ENCODE measurements at places on chromosomes 6 and 20.

- DNase-seq, result no peak
Observed at GRCh38 chr6:11023032-11023431, 21.1 kb downstream of the ELOVL2 start.

DNA sequence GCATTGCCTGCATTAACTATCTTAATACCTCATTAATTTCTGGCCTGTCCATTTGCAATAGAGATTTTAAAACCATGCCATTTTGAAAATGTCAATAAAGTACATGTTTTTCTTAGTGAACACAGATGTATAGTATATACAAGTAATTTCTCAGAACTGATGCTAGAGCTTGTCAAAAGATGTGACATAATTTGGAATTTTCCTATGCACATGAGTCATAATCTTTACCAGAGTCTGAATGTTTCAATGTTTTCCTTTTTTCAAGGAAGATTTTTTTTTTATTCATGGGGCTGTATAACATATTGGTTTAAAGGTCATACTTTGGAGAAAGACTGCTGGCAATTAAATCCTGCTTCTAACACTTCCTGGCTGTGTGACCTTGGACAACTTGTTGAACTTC, 1347.5 kb upstream of the ADGRB3 start:
- DNase-seq, result no peak

- DNase-seq, result no peak
Observed at GRCh38 chr6:116012471-116012949, 48.2 kb downstream of the FRK start.

DNA sequence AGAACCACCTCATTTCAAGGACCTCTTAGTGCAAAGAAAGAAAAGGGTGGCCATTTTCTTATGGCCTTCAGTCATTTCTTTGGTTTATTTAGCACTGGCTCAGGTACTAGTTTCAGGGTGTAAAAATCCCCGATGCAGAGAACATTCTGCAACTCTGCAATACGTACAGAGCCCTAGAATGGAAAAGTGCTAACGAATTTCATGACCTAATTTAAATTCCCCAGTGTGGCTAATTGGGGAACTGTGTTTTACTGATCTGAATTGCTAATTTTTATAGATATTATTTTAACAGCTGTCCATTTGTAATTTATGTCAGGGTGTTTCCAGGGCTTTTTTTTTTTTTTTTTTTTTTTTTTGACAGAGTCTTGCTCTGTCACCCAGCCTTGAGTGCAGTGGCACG, 160.7 kb downstream of the UST start:
- DNase-seq, result no peak

DNA sequence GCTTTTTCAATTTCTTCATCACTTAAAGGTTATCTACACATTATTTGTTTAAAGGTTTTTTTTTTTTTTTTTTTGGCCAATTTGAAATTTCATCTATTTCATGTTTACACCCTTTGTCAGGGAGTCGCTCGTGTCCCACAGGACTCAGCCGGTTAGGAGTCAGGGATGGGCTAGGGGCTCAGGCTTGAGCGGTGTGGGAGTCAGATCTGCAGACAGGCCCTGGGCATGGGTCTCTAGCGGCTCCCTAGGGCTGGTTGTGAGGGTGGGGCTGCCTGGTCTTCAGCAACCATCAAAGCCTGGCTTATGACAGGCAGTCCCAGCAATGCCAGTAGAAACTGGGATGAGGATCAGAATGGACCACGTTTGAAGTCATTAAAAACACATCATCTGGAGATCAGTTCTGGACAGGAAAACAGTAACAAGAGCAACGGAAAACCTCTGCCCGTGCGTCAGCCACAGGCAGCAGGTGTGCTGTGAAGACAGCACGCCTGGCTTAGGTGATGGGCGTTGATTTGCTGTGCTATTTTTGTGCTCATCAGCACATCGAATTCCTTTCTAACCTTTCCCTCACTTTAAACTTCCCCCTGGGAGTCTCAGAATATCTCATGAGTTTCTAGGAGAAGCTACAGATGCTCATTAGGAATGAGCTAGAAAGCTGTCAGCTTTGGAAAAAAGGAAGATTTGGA, 91.3 kb upstream of the MPC1 start:
- no peak for DNase-seq

Measured in neural progenitor cell (in vitro differentiated cells).